ENCODE measurements at places on chromosomes 1 and 21.

GRCh38 chr1:169368406-169368769 is 393 bp downstream of the BLZF1 start:
- peak; percentile 25 for DNase-seq

DNA sequence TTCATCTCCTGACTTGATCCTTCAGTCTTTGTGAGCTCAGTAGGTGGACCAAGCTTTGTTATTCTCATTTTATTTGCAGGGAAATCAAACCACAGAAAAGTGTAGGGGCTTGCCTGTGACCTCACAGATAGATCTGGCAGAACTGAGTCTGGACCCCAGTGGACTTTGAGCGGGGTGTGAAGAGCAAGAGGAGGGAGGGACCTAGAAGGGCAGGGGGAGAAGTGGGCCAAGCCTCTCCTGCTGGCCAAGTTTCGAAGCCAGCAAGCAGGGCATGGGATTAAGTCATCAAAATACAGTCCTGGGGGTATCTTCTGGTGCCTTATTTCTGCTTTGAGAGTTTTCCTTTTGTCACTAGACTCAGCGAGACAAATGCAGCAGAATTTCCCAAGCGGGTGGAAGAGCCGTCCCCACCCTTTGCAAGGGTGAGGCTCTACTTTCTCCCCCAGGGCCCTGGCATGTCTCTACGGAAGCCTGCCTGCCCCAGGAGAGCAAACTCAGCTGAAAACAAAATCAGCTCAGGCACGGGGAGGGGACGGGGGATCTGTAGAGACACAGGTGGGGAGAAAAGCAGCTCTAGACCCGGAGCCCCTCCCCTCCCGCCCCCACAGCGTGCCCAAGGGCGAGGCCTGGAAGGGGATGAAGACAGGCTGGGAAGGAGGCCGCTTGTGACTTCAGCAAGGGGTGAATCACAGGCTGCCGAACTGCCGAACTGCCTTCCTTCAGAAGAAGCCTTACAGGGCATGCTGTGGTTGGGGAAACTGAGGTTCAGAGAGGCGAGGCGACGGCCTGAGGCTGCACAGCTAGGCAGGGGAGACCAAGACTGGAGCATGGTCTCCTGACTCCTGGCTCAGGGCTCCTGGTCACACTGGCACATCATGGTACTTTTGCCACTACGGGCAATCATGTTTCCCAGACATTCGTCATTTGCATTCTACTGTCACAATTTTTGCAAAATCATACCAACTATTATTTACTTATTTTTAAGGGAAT is 19.2 kb downstream of the PKP1 start:
- no peak for DNase-seq

GRCh38 chr1:20209471-20209870 is 23.2 kb upstream of the PLA2G2C start:
- DNase-seq = no peak

DNA sequence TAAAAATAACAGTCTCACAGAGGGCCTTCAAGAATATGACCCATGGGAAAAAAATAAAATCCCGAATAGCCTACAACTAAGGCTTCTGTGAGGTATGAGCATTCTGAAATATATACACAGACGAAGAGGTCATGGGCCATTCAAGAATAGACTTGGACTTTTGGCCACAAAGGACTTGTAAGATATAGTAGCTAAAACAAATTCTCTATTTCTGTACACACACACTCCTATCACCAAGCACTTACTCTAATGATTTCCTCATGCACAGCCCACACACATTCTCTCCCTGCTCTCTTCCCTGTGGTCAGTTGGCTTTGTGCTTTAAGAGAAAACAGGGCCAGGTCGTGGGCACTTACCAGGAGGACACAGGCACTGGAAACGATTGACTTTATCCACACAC is 69.7 kb upstream of the ADAM30 start:
- no peak for DNase-seq

- no peak for DNase-seq
Observed at GRCh38 chr1:6110326-6110725, 64.6 kb downstream of the KCNAB2 start.

DNA sequence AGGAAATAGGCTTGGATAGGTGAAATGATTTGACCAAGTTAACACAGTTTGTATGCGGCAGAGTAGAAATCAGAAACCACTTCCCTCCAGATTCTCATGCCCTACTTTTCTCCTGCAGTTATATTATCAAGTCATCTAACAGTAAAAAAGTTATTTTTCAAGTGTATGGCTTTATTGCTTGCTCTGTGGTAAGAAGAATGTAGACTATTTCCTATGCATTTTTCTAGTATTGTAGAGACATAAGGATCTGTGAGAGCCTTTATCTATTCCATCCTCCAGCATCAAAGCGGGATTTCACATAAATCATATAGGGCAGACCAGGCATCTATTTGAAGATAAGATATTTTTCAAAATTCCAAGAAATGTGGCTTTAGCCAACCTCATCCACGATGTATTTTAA is 208.5 kb downstream of the TTLL7 start:
- DNase-seq = no peak

GRCh38 chr1:28111157-28111556 is 22.7 kb upstream of the EYA3 start:
- DNase-seq = no peak

DNA sequence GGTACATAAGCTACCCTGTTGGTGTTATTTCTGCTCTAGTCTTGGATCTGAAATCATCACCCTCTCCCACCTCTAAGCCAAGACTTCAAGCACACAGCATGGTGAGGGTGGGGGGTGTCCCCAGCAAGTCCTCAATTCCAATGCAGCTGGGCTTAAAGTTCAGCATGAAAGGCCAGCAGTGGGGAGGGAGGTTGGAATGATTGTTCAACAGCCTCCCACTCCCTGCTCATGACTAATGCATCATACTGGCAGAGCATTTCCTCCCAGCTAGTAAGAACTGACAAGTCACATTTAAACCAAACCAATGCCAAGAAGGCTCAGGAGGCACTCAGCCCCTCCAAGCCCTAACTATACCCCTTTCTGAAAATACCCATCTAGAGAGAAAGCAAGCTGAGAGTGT is 50.1 kb downstream of the TIAM1 start:
- DNase-seq = no peak

DNA sequence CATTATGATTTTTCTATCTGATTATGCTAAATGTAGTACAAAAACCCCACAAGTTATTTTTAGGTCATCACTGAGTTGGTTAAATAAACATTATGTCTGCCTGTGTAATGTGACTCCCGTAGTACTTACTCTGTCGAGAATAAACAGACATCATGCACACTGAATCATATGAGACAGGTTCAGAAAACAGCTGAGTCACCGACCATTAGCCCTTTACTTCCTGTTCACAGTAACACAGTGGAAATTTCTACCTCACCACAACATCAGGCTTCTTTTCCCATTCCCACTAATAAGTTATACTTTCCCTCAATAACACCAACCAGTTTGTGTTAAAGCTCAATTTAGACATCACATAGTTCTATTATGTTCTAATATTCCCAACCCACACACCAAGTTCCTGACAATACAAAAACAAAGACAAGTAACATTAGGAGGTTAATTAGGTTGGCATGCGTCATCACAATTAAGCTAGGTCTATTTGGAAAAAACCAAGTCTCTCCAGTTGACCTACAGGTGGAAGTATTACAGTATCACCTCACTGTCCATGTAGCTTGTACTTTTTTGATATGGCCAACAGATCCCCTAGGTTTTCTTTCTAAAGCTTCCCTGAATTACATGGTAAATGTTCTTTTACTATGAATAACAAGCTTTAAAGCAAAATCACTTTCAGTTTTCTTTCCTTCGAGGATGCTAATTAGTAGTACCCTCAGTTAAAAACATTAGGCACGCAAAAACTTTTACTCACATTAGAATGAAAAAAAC is 154.2 kb downstream of the EIF4G3 start:
- DNase-seq = peak; percentile 95

DNA sequence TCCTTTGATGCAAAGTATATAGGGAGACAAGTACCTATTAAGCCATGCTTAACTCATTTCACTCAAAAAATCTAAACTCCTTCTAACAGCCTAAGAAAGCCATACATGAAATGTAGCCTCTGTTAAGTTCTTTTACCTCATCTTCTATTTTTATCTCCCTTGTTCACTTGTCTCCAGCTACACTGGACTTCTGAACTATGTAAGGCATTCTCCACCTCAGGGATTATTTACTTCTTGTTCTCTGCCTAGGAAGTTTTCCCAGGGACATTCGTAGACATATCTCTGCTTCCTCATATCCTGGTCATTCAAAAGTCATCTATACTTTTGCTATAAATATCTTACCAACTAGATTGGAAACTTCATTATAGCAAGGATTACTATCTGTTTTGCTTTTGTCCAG is 96.9 kb downstream of the COP1 start:
- DNase-seq = no peak

- DNase-seq = no peak
Observed at GRCh38 chr1:62452951-62453350, 16.1 kb downstream of the USP1 start.

GRCh38 chr1:53395671-53396215 is 63.5 kb upstream of the DMRTB1 start:
- no peak for DNase-seq

GRCh38 chr1:26288311-26288941 is 8.5 kb downstream of the SH3BGRL3 start:
- DNase-seq = peak; percentile 73

- DNase-seq = peak; percentile 20
Observed at GRCh38 chr1:172154551-172154950, 265.9 kb upstream of the C1orf105 start.

GRCh38 chr1:4868521-4868920 is 214.1 kb downstream of the AJAP1 start:
- DNase-seq = no peak

DNA sequence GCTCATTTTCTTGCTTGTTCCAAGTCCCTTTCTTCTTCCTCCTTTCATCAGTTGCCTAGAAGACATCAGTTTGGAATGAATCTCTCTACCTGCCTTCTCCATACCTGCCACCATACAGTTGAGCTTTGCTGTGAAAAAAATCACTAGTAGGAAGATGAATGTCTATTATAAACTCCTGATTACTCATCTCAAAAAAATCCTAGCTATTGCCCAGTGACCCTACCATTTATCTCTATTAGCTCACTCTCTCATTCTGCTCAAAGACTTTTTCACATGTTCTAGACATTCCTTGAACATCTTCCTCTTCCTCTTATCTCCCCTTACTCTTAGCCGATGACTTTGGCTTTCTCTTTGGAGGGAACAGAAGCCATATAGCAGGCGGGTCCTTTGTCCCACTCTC is 49.7 kb upstream of the HMGB4 start:
- no peak for DNase-seq

DNA sequence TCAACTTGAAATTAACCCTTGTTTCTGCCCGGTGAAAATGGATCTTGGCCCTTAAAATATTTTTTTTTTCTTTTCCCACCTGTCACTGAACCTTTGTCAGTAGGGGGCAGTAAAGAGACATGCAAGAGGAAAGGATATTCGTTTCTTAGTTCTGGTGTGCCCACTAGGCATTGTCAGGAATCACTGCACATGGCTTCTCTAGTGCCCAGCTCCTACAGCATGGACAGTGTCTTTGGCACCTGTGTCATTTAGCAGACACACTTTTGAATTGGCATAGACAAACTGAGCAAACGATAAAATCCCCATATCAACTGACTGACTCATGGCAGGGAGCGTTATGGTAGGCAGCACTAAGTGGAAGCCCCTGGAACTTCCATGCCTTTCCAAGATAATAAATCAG is 1048.1 kb downstream of the BRINP3 start:
- DNase-seq = peak; percentile 5

- DNase-seq = no peak
Observed at GRCh38 chr1:185297982-185298381, 19.1 kb downstream of the IVNS1ABP start.

DNA sequence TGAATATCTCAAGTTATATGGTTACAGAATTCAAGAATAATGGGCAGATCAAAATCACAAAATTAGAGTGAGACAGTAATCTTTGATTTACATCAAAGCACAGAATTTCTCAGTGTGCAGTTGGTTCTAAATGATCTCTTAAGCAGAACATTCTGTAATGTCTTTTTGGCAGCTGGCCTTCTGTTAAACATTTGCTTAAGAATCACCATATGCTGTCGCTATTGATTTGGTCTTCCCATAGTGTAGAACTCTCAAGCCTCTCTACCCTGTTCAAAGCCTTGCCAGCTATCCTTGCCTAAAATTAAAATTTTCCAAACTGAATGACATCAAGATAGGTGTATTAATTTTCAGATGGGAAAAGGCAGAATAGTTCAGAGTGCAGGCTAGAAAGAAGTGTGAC is 38.9 kb upstream of the ERO1B start:
- DNase-seq = no peak

- peak; percentile 34 for DNase-seq
Observed at GRCh38 chr1:112991402-112992120, 35.6 kb upstream of the SLC16A1 start.

- no peak for DNase-seq
Observed at GRCh38 chr1:87723193-87723592, 394.5 kb downstream of the LMO4 start.

- DNase-seq = no peak
Observed at GRCh38 chr1:10398278-10398733, 558 bp upstream of the PGD start.

GRCh38 chr1:53145942-53146708 is 3.7 kb upstream of the SLC1A7 start:
- no peak for DNase-seq

DNA sequence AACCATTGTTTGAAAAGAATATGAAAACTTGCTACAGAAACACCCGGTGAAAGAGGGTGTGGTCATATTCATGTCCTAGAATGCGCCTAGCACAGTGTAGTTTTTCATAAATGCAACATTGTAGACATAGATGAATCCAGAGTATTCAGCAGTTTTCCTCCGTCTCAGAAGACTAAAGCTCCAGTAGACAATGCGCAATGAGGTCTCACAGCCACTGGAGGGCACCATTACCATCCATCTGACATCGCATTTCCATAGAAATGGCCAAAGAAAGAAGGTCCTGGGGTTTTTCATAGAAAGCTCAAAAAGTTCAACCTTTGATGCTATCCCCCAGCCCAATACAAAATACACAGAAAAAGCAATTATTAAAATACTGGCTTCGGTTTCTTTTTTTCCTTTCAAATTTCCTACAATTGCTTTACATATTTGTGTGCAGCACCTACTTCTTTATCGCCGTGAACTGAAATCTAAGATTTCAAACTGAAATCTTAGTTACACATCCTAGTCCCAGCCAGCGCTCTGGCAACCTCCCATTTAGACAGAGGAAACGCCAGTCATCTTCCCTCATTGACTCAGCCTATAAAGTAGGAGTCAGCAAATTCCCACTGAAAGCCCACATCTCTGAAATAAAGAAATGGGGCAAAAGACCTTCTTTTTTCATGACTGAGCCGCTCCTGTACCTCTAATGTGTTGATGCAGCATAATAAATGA is 3.9 kb upstream of the CD58 start:
- no peak for DNase-seq

DNA sequence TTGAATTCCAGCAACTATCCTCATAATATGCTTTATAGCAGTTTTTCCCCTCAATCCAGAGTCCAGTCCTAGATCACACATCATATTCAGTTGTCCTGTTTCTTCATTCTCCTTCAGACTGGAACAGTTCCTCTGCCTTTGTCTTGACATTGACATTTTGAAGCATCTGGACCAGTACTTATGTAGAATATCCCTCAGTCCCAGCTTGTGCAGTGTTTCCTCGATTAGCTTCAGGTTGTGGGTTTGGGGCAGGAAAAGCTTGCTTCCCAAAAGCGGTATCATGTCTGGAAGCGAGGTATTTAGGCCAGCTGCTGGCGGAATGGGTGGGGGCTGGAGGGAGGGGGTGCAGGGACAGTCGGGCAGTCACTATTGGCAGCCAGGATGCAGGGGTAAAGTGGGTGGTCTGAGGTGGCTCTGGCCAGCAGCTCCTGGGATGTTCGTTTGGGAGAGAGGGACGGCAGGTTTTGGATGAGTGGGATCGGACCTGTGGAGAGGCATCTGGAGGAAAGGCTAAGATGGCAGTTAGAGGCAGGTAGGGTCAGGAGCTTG is 6.5 kb downstream of the THEMIS2 start:
- no peak for DNase-seq
